ENCODE measurements at places on chromosomes 7 and 10.

DNA sequence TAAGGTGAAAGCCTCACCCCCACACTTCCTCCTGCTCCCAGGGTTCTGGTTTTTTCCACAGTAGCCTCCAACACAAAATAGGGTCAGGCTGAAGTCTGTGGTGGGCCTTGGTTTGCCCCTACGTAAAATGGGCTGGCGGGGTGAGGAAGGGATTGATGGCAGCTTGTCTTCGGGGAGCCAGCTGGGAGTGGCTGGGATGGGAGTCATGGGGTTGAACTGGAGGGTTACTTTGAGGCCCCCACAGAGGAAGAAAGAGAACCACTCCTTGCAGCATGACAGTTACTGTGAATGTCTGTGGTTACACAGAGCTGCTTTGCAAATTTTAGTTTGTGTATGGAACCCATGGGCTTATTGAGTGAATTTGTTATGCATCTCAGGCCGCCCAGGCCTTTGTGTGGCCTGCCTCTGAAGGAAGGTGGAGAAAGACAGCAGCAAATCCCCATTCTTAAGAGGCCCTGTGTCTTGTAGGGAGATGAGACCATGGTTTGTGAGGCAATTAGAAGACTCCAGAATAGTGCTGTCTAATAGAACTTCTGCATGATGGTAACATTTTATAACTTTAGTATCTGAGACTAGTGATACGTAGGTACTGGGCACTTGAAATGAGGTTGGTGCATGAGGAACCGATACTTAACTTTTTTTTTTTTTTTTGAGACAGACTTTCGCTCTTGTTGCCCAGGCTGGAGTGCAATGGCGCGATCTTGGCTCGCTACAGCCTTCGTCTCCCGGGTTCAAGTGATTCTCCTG is 8.1 kb downstream of the TRIM8 start:
- DNase-seq, result no peak

DNA sequence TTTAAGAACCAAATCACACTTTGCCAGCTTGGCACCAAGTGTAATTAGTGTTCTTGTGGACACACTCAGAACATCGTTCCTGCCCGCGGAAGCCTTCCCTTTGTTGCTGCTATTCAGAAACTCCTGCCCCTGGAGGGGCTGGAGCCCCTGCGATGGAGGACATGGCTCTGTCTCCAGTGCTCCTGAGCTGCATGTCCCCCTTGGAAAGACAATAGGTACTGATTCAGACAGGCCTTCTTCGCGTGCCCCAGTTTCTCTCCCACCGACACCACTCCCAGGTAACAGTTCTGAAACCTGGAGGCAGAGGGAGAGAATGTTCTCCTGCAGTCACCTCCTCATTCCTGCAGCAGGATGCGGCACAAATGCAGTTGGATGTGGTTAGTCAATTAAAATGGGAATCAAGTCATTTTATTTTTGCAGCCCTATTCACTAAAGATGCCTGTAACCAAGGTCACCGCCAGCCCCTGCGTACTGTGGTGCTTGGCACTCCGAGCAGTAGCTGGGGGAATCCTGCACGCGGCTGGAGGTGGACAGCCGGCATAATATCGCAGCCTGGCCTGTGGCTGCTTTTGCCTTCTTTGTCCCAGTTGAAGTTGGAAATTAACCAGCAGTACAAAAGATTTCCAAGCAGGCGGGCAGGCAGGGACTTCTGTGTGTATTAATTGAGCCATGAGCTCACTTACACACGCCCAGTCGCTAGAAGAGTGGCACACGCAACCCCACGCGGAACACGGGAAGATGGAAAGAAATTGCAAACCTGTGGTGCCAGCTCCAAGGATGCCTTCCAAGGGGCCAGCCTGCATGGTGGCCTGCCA is 205.7 kb downstream of the EBF3 start:
- DNase-seq, result no peak

- no peak for DNase-seq
Measured at GRCh38 chr10:18231480-18231879, 91.3 kb downstream of the CACNB2 start.

DNA sequence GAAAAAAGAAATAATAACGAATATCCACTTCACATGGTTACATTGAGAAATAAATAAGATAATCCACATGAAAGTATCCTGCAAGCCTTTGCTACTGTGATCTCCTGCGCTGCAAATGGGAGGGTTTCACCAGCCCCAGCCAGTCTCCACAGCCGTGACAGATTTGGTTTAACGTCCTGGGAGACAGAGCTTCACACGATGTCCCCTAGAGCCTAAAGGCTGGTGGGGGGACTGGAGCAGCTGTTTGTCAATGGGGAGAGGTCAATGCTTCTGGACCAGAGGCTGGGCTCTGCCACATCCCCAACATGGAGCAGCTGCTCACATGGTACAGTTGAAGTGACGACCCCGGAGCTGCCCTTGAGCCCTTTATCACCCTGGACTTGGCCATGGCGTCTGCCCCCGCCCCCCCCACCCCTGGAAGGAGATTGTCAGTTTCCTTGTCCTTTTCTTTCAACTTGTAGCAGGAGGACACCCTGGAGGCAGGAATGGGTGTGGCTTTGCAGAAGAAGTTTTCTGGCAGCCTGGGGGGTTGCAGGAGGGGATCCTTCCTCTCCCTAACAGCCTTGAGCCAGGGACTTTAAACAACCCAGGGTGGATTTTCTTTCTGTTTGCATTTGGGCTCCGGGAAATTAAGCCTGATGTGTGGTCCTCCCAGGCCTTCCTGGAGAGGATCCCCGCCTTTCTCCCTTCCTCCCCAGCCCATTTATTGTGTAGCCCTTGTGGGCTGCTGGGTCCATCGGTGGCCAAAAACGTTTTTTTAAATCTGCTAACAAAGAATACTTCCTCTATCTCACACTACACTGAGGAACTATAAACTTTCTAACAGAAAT is 37.0 kb upstream of the MXI1 start:
- no peak for DNase-seq

- no peak for DNase-seq
Measured at GRCh38 chr10:81920213-81920829, 45.3 kb downstream of the NRG3 start.

DNA sequence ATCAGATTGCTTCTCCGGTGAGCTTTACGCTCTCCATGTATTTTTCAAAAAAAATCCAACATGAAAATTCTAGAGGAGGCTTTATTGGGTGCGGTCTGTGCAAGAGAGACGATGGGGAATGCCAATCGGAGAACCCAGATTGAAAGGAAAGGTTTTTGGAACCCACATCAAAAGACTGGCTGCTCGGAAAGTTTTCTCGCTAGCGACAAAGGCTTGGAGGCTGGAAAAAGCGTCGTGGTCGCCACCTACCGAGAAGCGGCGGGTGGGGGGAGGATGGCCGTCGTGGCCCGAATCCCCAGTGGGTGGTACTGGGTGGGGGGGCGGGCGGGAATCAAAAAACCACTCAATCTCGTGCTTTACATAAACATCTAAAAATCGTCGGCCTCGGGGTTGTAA is 1.1 kb upstream of the GTF2I start:
- peak; percentile 40 for DNase-seq

DNA sequence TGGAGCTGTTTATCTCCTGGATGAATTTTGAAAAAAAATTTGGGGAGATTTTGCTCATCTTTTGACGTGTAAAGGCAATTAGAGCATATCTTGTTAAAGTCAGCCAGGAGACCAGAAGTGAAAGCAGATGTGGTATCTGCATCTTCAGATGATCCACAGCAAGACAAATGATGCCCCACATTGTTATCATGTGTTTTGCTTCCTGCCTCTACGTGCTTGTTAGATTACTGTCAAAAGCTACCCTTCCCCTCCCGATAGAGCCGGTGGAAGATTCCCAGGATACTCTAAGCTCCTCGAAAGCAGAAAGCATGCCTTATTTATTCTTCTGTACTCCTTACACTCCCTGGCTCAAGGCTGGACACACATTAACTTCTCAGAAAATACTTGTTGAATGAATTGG is 12.9 kb downstream of the COL17A1 start:
- DNase-seq, result no peak

GRCh38 chr10:71222601-71223346 is 10.4 kb downstream of the UNC5B start:
- DNase-seq, result no peak

- DNase-seq, result peak; percentile 52
Measured at GRCh38 chr10:8060010-8060703, 5.7 kb downstream of the GATA3 start.

GRCh38 chr7:42614636-42615035 is 297.2 kb downstream of the C7orf25 start:
- DNase-seq, result no peak

GRCh38 chr7:65475040-65475726 is 101.5 kb downstream of the ZNF92 start:
- no peak for DNase-seq

GRCh38 chr7:138865843-138866242 is 67.8 kb upstream of the ATP6V0A4 start:
- DNase-seq, result no peak

DNA sequence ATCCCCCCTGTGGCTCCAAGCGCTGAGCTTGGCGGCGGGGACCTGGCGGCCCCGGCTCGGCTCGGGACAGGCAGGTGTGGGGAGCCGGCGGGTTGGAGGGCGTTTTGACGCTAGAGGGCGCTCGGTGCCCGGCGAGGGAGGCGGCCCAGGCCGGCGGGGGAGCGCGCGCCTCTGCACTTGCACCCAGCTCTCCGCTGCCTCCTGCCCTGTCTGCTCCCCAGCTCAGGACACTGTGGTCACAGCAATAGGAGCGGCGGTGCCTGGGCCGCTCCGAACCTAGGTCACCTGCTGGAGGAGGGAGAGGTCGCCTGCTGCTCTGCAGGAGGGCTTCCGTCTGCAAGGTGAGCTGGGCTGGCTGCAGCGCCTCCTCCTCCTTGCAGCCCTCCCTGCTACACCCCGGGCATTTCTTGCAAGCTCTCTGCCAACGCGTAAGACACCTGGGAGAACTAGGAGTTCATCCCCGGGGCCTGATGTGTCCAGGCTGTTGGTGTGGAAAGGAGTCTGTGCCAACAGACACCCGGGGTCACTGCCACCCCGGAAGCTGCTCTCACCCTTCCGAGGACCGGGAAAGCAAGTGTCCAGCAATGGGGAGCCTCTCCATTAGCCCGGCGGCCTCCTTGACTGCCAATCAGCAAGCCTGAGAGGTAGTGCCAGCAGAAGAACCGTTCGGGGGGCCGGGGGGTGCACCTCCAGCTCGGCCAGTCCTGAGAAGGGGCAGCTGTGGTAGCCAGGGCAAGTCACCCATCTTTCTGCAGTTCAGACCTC is 620.4 kb downstream of the GALNT17 start:
- DNase-seq, result no peak

DNA sequence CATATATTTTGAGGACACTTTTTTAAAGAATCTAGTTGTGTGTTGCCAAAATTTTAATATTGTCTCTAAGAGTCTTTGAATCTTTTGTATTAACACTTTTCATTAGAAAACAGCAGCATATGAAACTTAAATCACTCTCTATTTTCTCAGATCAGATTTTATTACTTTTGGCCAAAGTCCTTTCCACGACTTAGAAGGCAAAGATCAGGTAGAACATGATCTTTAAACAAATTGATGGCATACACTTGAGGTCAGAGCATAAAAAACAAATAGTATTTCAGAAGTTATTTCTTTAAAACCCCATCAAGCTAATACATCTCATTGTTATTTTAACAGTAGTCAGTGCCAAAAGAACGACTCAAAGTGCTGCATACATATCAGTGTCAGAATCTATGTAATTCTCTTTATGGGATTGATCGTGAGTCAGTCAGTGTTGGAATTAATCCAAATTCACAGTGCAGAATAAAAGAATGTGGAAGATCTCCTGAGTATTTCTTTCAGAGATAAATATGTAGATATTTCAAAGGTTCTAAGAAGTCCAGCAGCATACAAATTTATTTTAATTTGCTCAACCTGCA is 9.6 kb upstream of the AGMO start:
- DNase-seq, result no peak

GRCh38 chr7:42981601-42982000 is 49.4 kb downstream of the MRPL32 start:
- no peak for DNase-seq

DNA sequence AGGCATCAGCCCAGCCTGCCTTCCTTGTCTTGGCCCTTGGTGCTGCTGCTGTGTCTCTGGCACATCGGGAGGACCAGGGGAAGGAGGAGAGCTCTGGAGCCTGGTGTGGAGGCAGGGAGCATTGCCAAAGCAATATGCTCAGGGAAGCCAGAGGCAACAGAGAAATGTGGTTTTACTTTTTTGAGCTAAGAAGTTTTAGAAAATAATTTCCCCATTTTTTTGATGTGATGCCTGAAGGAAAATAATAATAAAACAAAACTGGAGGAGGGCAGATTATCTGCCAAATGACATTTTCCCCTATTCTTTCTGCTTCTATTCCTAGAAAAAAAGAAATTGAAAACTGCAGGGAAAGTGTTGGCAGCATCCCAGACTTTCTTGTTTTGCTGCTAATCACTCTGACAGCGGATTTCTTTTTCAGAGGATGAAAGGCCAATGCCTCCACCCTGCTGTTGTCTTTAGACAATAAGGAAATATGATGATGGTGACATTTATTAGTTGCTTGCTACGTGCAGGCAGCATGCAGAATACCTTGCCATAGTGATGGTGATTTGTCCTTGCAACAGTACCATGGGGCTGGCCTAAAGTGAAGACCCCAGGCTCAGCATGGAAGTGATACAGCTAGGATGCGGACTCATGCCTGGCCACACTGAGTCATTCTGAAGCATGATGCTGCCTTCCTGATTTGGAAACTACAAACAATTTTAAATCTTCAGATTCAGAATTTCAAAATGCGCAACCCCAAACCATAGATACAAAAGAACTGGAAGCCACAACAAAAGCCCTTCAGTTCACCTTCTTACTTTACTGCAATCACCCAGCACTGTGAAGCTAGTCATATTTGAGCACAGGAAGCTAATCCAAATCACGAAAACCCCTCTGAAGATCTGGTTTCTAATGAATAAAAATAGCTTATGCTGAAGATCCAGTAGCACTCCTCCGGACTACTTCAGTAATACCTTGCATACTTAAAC is 260.2 kb upstream of the TMEM72 start:
- no peak for DNase-seq

GRCh38 chr7:154699417-154699816 is 303.5 kb downstream of the PAXIP1 start:
- DNase-seq, result no peak

- no peak for DNase-seq
Measured at GRCh38 chr10:45040921-45041542, 40.3 kb downstream of the ZNF22 start.

- no peak for DNase-seq
Measured at GRCh38 chr7:43637114-43637806, 54.4 kb downstream of the STK17A start.

GRCh38 chr10:116802474-116802873 is 46.8 kb upstream of the ENO4 start:
- no peak for DNase-seq

DNA sequence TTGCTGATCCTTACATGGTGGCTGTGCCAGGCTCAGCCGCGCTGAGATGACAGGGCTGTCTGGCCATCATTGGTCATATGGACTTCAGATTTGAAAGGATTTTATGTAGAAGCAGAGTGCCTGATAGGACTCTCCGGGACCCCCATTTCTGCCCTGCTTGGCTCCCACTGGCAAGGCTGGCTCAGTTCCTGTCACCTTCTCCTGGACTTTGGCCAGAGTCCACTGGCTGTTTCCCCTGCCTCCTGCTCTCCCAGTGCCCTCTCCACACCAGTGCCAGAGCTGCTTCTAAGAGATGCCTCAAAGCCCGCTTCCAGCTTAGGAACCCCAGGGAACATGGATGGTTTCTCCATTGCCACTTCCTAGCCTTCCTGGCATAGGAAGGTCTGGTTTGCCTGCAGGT is 5.1 kb upstream of the SH2D4B start:
- no peak for DNase-seq

GRCh38 chr10:79063661-79064492 is 4.9 kb upstream of the ZMIZ1 start:
- DNase-seq, result peak; percentile 22

- DNase-seq, result no peak
Measured at GRCh38 chr10:58513188-58514110, 777 bp downstream of the BICC1 start.

- DNase-seq, result no peak
Measured at GRCh38 chr7:78062214-78062613, 263.6 kb downstream of the PHTF2 start.
